ENCODE measurements at places on chromosomes 11 and 22.

- DNase-seq = no peak
Observed at GRCh38 chr11:19718951-19719350, 6.3 kb downstream of the NAV2 start.

DNA sequence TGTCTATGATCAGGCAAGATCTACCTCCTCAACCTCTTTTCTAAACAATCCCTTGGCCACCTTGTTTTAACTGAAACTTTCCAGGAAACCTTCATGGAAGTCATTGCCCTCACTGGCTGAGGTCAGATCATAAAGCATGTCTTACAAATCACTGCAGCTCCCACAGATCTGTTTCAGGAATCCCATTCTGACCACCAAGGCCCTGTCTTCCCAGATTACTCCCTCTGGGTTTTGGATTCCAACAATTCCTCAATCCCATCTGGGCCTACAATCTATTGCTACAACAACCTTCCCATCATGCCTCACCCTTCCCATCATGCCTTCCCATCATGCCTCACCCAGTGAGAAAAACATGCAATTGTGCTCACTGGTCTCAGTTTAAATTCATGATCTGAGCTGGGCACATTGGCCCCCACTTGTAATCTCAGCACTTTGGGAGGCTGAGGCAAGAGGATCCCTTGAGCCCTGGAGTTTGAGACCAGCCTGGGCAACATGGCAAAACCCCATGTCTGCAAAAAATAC, 15.9 kb downstream of the ADAMTS15 start:
- DNase-seq = no peak

DNA sequence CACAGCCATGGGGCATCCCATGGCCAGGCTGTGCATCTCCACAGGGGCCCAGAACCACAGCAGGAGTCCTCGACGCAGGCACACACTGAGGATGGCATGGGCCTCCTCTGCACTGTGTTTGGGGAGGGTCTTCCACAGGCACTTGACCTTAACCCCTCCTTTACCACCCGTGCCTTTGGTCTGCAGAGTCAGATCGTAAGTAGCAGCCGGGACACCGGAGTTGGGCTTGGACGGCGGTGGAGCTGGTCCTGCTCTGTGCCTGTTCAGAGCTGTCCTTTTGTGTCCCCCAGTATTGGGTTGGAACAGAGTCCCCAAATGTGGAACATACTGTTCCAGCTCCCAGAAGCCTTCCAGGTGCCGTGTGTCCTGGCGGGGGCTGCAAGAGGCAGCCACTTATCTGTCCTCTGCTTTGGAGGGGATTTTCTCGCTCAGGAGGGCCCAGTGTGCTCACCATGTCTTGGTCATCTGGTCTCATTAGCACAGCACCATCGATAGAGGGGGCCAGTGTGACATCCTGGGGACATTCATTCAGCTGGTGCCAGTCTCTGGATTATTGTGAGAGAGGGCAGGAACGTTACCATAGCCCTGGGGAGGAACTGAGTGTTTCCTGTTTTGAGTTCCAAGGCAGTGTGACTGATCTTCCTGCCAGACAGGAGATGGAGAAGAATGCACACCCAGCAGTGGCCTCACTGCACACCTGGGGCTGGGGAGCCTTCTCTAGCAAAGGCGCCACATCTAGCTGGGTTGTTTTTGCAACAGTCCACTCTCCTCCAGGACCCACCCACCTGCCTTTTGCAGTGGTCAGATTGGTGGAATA, 12.4 kb downstream of the CRELD2 start:
- no peak for DNase-seq

GRCh38 chr11:79906164-79906563, 465.3 kb upstream of the TENM4 start:
- no peak for DNase-seq

GRCh38 chr11:84215672-84216071, 929.5 kb upstream of the CCDC90B start:
- DNase-seq = no peak

GRCh38 chr11:86013713-86014112, 55.2 kb downstream of the PICALM start:
- DNase-seq = no peak

DNA sequence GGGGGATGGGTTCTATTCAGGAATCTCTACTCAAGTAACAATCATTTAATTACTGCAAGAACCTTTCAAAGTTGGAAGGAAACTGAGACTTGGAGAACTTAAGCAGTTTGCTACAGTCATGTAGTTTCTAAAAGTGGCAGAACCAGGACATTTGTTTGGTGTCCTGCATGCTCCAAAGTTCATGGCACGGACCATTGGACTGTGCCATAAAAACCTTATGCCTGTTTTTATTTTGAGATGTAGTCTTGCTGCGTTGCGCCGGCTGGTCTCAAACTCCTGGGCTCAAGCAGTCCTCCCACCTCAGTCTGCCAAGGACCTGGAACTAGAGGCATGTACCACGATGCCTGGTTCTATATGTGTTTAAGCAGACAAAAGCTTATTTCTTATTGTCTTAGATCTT, 18.6 kb upstream of the AIFM3 start:
- DNase-seq = no peak

DNA sequence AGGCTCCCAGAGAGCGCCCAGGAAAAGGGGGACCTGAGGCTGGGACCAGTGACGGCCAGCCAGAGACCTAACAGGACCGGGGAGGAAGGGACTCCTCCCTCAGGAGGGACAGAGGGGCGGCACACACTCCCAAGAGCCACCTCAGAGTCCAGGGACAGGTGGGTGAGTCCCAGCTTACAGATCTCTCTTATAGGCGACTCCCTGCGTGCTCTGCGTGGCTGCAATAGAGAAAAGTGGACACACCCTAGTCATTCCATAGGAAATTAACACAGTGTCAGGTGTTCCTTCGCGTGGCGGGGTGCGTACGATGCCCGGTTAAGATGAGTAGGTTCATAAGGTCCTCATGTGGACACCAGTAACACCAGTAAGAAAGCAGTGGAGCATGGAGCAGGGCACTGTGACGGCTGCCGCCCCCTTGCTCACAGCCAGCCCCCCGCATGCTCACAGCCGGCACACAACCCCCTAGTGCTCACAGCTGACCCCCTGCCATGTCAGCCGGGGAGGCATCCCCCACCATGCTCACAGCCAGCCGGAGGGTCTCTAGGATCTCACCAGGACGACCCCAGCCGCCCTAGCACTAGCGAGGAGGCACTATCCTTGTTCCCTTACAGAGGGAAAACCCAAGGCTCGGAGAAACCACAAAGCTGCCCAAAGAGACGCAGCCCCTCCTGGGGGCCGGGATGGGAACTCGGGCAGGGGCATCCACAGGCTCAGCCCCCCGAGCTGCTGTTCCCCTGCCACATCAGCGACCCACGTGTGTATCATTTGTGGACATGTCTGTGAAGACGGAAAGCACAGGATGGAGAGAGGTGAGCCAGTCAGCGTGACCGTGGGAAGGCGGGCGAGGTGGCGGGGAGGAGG, 426.8 kb downstream of the TBC1D22A start:
- no peak for DNase-seq

GRCh38 chr11:120024586-120024985, 113.3 kb downstream of the TRIM29 start:
- DNase-seq = no peak

DNA sequence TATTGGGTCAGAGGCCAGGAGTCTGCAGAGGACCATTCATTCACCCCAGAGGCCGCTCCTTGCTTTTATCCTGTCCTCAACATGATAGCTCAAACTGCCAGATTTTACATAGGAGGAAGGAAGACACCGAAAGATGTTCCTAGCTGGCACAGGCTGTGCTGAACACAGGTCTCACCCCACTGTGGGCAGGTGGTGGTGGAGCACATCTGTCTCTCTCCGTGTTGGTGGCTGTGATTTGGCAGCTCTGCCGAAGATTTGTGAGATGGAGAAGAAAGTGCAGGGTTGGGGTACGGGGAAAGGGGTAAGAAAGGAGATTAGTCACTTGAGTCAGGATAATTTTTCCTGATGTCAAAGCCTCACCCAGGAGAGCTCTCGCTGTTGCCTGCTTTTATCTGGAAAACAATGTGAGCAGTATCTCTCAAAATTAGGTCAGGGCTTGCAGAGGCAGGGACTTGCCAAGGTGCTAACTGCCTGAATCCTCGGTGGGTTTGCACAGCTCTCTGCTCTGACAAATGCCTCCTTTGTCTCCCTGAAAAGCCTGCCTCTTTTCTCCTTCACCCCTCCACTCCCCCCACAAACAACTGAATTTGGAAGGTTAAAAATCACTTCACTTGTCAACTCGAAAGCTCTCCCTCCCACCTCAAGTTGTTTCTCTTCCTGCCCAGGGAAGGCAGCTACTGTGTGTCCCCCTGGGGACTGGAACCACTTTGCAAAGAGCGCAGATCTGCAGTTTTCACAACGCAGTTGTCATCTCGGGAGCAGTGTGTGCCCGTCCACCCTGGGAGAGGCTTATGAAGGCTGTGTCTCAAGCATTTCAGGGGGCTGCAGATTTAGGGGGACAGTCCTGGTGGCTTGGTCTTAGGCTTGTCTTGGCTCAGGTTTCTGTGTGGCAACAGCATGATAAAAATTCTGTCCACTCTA, 299.7 kb downstream of the ST3GAL4 start:
- no peak for DNase-seq

GRCh38 chr11:58654908-58655296, 32.4 kb downstream of the CNTF start:
- DNase-seq = no peak

DNA sequence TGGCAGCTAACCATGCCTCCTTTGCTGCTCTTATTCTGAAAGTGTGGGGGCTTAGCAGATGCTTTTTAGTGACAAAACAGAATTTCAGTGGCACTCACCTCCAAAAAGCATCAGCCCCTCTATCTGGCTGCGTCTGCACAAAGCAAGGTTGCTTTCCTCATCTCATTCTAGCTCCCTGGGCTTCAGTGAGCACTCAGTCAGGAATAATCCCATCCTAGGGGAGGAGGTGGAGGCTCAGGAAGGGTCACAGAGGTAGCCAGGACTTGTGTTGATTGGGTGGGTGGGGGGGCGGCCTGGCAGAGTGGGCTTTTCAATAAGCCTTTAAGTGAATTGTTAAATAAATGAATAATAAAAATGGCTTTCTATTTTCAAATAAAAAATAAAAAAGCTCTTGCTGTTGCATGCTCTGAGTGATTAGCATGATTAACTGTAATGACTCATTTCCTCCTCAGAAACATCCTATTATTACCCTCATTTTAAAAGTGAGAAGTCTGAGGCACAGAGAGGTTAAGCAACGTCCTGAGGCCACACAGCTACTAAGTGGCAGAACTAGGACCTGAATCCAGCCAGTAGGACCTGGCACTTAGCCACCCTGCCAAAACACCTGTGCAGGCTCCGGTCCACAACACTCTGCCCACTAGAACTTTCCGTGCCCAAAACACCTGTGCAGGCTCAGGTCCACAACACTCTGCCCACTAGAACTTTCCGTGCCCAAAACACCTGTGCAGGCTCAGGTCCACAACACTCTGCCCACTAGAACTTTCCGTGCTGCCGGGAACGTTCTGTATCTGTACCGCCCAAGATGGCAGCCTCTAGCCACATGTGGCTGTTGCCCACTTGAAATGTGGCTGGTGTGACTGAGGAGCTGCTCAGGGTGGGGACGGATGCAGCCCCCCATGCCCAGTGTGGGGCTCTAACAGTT, 5.5 kb downstream of the B3GAT1 start:
- DNase-seq = no peak

DNA sequence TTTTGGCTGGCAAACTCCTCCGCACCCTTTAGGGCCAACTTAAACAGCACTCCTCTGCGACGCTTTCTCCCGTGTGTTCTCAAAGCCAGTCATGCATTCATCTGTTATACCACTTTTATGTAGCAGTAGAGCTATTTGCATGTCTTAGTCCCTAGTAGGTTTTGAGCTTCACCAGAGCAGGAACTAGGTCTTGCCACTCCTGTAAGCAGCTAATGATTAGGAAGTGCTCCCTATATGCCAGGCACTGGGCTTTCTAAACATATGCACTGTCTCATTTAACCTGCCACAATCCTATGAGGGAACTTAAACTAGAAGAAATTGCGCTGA, 180.8 kb downstream of the DBX1 start:
- DNase-seq = no peak

DNA sequence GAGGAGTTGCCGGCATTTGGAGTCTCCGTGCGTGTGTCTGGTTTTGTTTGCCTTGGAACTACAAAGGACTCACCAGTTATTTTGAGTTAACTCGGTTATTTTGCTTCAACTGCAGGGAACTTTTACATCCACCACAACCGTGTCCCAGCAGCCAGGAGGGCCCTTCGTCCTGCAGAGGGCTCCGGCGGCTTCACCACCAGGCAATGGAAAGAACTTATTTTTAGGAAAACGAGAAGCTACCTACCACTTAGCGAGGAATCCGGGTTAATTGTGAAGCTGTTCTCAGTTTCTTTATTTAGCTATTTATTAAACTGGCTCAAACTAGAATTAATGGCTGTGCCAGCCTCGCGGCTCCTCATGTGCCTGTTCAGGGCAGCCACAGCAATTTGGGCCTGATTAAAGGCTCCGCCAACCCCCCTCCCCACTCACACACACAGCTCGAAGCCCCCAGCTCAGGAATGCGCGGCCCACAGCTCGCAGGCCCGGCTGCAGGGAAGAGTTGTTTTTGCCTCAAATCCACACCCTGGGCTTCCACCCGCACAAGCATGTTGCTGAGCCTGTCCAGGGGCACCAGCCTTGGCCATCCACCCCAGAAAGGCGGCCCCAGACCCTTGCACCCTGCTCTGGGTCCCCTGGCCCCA, 55.9 kb upstream of the FGF3 start:
- DNase-seq = no peak

- no peak for DNase-seq
Observed at GRCh38 chr11:116172851-116173250, 599.9 kb downstream of the BUD13 start.

GRCh38 chr11:34049028-34049427, 2.5 kb upstream of the CAPRIN1 start:
- DNase-seq = no peak

DNA sequence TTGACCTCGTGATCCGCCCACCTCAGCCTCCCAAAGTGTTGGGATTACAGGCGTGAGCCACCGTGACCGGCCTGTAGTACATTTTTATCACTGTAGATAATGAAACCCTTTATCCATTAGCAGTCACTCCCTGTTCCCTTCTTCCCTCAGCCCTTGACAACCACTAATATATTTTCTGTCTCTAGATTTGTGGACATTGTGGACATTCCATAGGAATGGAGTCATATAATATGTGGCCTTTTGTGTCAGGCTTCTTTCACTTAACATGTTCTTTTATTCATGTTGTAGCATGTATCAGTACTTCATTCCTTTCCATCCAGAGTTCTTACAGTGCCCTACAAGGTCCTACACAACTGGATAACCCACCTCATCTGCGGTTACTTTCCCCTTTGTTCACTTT, 30.5 kb downstream of the RRM1 start:
- DNase-seq = no peak

GRCh38 chr11:117191680-117192400, 7.3 kb upstream of the TAGLN start:
- no peak for DNase-seq
